HepG2 (cell line): ENCODE measurements at places on chromosomes 7 and 10.

DNA sequence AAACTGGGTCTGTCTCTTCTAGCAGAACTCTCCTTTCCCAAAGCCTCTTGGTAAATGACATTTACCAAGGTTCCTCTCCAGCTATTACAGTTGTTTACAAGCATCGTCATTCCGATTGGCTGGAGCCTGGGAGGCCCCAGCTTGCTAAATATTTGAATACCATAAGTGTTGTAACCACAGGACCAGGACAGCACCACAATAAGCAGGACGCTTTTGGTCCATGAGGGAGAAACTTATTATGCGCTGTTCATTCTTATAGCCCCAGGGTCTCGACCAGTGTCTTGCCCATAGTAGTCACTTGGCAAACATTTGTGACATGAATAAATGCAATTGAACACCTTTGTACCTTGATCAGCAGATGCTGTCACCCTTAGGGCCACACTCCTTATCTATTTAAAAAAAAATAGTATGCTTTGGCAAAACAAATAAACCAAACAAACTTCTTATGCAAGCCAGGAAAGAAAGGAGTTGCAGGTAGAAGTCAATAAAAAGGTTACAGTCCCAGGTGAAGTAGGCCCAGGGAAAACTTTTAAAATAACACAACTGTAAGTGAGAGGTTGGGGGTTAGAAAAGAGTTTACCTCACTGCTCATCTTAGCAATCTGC, 32.8 kb downstream of the NRAP start:
- DNase-seq = no peak

GRCh38 chr7:30276203-30276900, 8.0 kb upstream of the ZNRF2 start:
- DNase-seq = peak; percentile 67

- DNase-seq = no peak
Measured at GRCh38 chr10:19874791-19875190, 58.6 kb downstream of the PLXDC2 start.

- no peak for DNase-seq
Measured at GRCh38 chr7:1666823-1667565, 3.1 kb upstream of the ELFN1 start.

DNA sequence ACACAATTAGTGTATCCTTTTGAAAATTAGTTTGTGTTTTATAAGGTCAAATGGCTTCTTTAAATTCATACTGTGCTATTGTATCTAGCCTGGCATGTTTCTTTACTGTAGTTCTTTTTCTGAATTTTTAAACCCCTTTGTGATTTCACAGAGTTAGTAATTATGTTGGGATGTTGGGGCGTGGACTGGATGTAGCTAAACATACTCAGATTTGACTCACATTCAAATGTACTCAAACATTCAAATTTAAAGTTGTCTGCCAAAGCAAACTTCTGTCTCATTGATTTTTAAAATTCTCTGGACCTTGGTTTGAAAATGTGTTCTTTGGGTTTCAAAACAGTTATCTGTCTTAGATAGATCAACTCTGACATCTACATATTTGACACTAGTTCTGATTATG, 7.2 kb upstream of the NRP1 start:
- no peak for DNase-seq

- DNase-seq = no peak
Measured at GRCh38 chr7:150952331-150953050, 25.6 kb downstream of the KCNH2 start.

DNA sequence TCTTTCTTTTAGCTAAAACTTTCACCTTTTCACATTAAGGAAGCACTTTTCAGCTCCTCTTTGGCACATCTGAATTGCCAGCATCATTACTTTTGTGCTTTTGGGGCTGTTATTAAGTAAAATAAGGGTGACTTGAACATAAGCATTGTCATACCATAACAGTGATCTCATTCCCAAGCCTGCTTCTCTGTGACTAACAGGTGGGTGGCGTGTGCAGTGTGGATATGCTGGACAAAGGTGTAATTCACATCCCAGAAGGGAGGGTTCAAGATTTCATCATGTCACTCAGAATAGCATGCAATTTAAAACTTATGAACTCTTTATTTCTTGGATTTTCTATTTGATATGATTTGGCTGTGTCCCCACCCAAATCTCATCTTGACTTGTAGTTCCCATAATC, 517.4 kb upstream of the MKI67 start:
- DNase-seq = no peak

DNA sequence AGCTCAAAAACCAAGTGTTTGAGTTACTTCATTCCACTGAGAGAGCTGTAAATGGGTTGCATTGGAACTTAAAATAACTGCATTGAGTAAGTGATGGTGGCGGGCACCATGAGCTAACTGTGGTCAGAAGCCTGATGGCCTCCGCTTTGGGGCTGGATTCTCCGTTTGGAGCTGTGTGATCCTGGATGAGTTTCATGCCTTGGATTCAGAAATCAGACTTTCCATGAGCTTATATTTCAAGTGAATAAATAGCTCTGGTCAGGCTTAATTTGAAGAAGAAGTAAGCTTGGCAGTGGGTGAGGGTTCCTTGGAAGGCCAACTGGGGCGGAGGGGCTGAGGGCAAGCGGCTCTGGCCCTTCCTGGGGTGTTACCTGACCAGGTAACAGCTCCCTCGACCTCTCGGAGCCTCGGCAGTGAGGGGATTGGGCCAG, 5.6 kb downstream of the HTRA1 start:
- DNase-seq = no peak

DNA sequence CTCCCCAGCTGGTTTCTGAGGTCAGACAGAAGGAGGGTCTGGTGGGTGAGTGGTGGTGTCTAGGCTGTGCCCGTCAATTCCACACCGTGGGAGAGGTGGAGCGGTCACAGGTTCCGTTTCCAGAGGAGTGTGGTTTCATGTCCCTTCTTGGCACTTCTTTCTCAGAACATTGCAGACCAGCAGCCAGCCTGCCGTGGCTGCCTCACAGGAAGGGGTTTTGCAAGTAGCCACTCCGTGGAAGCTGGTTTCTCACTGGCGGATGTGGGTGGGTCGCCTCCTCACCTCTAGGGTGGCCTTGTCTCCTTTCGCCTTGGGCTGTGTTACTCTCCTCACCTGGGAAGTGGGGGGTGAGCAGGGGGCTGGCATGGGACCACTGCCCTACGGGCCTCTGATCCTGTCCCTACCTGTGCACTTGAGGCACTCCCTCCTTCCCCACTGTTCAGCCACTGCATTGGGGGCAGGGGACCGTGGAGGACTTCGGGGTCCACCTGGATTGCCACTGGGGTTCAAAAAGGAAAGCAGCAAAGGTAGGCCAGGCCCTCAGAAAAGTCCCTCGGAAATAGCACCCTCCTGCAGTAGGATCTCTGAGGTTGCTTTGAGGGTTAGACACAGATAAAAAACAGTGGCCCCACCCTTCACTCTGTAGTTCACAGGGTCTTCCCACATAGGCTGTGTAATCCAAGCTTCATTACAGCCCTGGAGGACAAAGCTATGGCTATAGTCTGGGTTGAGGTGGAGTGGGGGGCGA, 33.9 kb downstream of the TSPAN14 start:
- no peak for DNase-seq

- no peak for DNase-seq
Measured at GRCh38 chr10:69498711-69499471, 47.6 kb downstream of the TSPAN15 start.

DNA sequence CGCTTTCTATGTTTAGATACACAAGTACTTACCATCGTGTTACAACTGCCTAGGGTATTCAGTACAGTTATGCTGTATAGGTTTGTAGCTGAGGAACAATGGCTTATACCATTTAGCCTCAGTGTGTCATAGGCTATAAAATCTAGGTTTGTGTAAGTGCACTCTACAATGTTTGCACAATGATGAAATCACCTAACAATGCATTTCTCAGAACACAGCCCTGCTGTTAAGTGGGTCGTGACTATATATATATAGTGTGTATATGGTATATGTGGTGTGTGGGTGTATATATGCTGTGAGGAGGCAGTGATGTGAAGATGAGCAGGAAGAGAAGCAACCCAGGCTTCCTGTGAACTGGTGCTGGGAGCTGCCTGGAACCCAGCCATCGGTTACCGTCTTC, 65.6 kb upstream of the MKI67 start:
- DNase-seq = no peak

DNA sequence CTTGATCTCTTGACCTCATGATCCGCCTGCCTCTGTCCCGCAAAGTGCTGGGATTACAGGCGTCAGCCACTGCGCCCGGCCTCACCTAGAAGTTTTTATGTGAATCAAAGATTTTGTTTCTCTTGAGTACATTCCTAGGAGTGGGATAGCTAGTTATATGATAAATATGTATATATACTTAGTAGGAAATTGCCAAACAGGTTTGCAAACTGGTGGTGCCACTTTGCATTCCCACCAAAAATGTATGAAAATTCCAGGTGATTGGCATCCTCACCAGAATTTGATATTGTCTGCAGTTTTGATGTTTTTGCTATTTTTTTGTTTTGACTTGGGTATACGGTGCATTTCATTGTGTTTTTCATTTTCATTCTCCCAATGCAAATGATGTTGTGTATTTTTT, 86.8 kb downstream of the NOD1 start:
- DNase-seq = no peak

DNA sequence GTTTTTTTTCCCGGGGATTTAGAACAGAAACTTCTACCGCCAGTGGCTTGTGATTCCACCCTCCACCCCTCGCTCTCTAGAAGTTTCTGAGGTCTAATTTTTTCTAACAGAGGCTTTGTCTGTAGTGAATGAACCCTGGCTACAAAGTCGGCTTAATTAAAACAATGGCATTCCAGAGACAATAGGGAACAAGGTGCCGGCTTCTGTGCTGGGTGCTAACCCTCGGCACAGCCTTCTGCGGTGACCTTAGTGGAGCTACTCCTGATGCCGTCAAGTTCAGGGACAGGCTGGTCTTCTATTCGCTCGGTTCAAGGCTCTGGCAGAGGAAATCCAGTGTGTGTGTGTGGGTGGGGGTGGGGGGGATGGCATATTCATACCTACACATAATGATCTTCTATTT, 32.1 kb upstream of the ENO4 start:
- DNase-seq = no peak

- peak; percentile 77 for DNase-seq
Measured at GRCh38 chr10:76336213-76336963, 905.0 kb downstream of the LRMDA start.

DNA sequence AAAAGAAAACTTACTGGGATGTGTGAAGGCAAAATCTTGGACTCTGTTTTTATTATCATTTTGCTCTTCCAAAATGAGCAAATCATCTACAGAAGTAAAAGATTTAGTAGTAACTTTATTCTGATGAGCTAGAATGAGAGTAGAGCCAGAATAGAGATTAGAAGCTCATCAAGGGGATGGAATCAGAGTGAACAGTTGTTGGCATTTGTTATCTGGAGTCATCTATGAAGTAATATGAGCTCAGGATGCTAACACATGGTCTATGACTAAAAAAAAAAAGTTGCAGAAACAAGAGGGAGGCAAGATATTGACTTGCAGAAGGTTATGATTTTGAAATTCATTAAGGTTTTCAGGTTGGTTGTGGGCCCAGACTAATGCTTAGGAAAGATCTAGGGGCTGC, 409.1 kb upstream of the ETV1 start:
- DNase-seq = no peak

DNA sequence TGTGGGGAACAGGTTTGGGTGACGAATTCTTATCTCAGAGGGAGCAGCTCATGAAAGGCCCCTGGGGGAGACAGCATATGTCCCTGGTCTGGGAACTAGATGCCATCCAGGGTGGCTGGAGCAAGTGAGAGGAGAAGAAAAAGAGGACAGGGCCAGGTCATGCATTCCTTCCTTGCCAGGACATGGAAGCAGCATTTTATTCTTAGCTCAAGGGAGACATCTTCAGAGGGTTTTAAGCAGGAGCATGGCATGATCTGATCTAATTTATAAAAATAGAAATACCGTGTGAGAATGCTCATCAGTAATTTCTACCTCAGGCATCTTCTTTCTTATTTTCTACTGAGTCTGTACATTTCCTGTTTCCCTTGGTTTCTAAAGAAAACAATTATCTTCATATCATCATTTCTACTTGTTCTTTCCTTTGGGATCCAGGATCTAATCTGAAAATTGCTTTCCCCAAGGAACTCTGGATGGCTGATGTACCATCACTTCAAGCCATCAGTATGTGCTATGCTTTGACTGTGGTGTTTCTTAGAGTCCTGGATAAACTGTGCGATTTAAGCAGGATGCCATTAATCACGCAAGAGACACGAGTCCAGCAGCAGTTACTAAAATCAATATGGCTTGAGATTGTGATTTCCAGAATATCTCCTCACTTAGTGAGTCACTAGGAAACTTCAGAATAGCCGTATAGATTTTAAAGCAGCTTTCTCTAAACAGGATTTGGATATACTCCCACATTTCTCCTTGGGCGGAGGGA, 386.2 kb downstream of the GALNT17 start:
- no peak for DNase-seq

- DNase-seq = no peak
Measured at GRCh38 chr10:54653518-54653917, 147.5 kb downstream of the PCDH15 start.

DNA sequence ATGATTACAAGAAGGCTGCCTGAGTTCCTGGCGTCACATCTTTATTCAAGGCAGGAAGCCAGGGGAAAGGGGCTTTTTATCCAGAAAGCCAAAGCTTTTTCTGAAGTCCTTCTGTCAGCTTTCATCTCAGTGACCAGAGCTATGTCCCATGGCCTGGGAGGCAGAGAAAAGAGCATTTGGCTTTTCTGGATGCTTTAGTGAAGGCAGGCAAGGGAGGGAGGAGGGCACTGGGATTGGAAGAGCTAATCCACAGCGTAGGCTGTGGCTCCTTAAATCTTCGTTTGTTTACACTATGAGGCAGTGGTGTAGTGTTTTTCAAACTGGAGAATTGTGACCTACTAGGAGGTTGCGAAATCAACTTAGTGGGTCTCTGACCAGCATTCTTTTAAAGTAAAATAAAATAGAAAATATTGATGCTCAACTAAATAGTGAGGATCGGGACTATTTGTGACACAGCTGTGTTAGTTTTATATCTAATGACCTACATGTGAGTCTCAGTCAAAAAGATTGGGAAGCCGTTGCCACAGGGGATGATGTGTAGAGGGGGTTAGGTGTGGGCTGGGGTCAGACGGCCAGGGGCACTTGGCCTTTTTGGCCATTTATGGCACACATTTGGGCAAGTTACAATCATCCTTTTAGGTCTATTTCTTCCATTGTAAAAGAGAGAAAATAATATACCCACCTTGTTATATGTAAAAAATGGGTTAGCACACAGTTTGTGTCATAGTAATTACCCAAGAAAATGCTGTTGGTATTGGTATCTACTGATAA, 14.1 kb downstream of the CRYGN start:
- no peak for DNase-seq

GRCh38 chr10:45377858-45378257, 3.8 kb downstream of the ALOX5 start:
- DNase-seq = no peak

DNA sequence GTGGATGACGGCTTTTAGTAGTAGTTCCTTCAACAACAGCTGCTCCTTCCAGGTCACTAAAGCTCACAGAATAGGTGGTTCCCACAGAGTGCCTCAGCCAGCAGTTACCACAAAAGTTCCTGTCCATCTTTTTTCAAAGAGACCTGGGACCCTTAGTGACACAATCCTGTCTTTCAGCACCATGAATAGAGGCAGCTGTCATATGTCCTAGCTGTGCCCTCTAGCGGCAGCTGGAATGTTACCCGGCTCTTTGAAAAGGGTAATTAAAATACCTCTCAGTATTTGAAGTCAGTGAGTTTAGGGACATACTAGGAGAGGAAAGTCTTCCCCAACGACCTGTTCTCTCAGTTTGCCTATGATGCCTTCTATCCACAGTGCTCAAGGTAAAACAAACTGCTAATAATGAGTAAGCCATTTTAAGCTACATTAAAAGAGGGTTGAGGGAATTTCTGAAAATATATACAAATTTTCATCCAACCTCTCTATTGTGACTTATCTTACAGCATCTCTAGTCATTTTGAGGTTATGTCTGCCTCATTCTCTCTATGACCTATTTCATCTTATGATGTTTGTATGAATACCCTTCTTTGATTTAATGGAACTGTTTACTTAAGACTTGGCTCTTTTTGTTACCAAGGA, 290.8 kb downstream of the NXPH1 start:
- DNase-seq = peak; percentile 37
